ENCODE measurements at places on chromosomes 13 and 19.
A peak's percentile ranks its signal among the peaks of the same experiment; 100 is the strongest.

- peak; percentile 38 for DNase-seq
Observed at GRCh38 chr13:20193907-20194631, 1.3 kb upstream of the GJB2 start.

- no peak for DNase-seq
Observed at GRCh38 chr19:20038358-20039202, 725 bp downstream of the ZNF682 start.

DNA sequence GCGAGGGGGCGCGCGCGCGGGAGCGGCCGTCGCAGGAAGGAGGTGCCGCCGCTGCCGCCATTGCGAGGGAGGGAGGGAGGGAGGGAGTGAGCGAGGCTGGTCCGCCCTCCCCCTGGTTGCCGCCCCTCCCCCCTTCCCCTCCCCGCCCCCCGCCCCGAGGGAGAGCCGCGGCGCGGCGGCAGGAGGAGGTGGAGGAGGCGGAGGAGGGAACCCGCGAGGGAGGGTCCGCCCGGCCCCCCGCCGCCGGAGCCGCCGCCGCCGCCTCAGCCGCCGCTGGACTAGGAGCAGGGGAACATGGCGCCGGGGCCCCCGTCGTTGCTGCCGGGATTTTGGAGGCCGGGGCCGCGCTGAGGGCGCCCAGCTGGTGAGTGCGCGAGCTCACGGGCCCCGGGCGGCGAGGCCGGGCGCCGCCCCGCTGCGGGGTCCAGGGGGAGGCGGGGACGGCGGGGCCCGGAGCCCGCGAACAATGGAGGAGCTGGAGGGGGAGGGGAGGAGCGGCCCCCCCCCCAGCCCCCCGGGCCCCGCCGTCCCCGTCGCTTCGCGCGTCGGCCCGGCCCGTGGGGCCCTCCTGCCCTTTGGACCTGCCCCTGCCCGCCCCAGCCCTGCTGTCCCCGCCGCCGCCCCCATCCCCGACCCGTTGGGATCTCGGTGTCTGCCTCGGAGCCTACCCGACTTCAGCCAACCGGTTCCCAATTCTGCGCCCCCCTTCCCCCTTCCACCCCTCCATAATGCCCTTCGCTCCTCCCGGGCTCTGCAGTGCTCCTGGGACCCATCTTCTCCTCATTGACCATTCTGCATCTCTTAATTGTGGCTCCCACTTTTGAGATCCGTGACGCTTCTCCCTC lies at the start of gene ARHGAP35:
Gene ARHGAP35 (plus strand): TSS at position 152 of the 845 bp plus-strand sequence. CDS start 57,679 bp downstream, outside the sequence.
- peak; percentile 24 for DNase-seq

DNA sequence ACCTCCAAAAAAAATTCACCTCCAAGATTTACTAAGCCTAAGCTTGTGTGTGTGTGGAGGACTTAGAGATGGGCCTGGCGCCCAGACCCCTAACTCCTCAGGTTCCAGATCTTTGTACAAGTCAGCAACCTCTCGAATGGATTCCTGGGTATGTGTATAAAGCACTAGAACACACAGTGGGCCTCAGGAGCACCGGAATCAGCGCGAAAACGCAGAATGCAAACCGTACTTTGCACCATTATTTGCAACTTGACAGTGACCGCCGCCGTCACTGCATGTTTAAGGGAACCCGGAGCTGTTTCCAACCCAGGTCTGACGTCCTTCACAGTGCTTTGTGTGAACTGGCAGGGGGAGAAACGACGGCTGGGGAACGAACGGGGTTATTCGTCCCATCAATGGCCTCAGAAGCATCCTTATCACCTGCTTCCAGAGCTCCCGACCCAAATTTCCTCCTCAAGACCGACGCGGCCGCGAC lies 688 bp downstream of the ZNF606 start:
- DNase-seq = peak; percentile 6

GRCh38 chr13:50889317-50889716 lies 20.3 kb upstream of the RNASEH2B start:
- no peak for DNase-seq

- no peak for DNase-seq
Observed at GRCh38 chr13:49690133-49690994, 922 bp downstream of the EBPL start.

- no peak for DNase-seq
Observed at GRCh38 chr19:14704450-14704849, 14.6 kb downstream of the ZNF333 start.

- no peak for DNase-seq
Observed at GRCh38 chr13:68050761-68051160, 820.6 kb upstream of the PCDH9 start.

DNA sequence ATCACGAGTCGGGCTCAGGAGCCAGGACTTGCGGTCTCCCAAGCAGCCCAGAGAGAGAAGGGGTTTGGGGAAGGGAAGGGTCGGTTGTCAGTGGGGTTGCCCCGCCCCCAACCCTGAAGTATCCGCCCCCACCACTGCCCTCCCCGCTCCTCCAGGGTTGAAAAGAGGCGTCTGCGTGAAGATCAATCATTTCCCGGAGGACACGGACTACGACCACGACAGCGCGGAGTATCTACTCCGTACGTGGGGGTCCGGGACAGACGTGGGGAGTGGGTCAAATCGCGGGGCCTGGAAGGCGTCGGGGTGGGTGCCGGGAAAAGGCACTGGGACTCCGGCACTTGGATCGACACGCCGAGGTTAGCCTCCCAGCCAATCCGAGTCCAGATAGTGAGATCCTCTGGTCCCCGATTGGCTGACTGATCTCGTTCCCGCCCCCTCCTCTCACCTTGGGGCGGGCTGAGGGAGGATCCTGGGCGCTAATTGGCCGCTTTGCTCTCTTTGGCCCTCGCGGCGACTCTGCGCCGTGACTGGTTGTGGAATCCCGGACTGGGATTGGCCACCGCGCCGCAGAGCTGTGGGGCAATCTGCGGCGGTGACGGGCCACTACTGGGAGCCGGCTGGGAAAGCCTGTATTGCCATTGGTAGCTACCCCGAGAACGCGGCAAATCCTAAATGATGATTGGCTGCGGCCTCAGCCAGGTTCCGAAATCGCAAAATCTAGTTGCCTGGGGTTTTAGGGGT lies 13.3 kb upstream of the CACNG6 start:
- no peak for DNase-seq

DNA sequence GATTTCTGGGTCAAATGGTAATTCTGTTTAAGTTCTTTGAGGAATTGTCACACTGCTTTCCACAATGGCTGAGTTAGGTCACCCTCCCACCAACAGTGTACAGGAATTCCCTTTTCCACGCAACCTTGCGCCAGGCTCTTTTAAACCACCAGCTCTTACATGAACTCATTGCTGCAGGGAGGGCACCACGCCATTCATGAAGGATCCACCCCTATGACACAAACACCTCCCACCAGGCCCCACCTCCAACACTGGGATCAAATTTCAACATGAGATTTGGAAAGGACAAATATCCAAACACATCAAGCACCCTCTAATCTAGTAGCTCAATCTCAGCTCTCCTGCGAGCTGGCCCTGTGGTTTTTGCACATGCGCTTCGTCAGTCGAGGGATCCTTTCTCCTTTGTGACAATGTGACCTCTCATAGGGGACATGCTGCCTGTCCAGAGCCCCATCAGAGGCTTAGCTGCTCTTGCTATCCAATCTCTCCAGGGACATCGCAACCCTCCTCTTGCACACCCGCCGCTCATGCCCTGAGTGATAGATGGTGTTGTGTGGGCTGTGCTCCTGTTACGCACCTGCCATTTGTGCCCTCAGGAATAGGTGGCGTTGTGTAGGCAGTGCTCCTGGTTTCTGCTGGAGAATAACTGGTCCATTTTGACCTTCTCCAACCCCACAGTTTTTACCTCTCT lies 328.0 kb downstream of the UQCRFS1 start:
- DNase-seq = no peak

Measured in stimulated activated CD4-positive, alpha-beta T cell treated with anti-CD3 and anti-CD28 coated beads, Interleukin-2, amount 100 ng/mL, for 24 hours (primary cell).